ENCODE measurements at places on chromosomes 3 and 15.

DNA sequence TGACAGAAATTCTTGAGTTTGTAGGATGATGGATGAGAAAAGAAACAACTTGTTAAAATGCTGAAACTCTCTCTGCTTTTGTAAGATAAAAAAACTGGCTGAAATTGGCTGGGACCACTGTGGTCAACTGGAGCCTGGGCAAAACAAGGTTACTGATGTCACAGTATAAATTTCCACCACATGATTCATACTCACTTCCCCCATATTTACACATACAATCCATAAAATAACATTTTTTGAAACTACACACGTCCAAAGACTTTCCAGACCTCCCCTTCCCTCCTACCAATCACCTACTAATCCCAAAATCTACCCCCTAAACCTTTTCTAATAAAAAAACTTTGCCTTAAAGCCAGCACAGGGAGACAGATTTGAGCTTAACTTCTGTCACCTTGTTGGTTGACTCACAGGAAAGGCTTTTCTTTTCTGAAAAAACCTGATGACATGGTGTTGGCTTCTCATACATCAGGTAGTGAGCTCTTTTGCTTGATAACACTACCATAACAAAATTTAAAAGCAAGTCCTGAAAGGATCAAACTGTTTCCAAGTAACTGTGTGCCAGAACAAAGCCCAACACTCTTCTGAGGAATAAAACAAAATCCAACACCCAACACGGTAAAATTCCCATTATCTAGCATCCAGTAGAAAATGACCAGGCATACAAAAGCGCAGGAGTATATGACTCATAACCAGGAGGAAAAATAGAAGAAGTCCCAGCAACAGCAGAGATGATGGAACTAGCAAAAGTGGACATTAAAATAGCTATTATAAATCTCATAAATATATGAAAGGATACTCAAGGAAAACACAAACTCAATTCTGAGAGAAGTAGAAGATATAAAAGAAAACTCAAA lies 87.3 kb upstream of the SNRK start:
- H3K36me3 ChIP-seq, result no peaks in the 10 kb centered on the region
- no peak for DNase-seq
- no peaks in the 10 kb centered on the region for H3K27me3 ChIP-seq

- H3K27me3 ChIP-seq, result no peaks in the 10 kb centered on the region
- H3K27ac ChIP-seq, result no peak overlapping the region
- no peaks in the 10 kb centered on the region for H3K36me3 ChIP-seq
- DNase-seq, result no peak
Measured at GRCh38 chr3:109888026-109888425, 550.7 kb upstream of the DPPA4 start.

DNA sequence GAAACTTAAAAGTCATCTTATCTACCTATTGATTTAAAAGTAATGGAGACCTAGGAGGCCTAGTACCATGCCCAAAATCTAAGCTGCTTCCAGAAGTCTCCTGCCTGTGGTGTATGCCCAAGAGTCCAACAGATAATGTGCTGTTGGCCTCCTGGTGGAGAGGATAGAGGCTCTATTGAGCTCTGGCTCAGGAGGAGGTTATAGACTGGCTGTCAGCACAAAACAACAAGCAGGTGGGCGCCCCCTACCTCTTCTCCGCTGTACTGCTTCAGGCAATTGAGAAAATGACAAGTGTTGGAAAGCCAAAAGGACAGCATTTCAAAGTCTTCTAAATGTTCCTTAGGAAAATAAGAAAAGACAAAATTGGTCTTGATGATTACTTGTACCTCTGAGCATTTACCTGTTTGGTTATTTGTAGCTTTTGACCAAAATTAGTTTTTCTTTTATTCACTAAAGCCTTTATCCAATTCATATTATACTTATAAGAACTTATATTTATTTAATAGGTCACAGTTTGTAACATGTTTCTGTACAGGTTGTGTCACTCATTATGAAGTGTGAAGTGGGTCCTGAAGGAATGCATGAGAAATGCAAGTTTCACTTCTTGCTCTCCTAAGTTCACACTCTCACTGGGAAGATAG lies 17.2 kb upstream of the GNB5 start:
- H3K27ac ChIP-seq, result no peak overlapping the region
- H3K27me3 ChIP-seq, result no peaks in the 10 kb centered on the region
- H3K36me3 ChIP-seq, result no peaks in the 10 kb centered on the region
- H3K4me1 ChIP-seq, result no peaks in the 10 kb centered on the region

- no peak overlapping the region for H3K27ac ChIP-seq
- no peak for DNase-seq
- H3K4me1 ChIP-seq, result no peaks in the 10 kb centered on the region
- peaks cover 2% of the 10 kb centered on the region for H3K27me3 ChIP-seq
- no peak overlapping the region for H3K4me3 ChIP-seq
- H3K36me3 ChIP-seq, result no peaks in the 10 kb centered on the region
Measured at GRCh38 chr15:33182278-33182905, 12.1 kb downstream of the FMN1 start.

DNA sequence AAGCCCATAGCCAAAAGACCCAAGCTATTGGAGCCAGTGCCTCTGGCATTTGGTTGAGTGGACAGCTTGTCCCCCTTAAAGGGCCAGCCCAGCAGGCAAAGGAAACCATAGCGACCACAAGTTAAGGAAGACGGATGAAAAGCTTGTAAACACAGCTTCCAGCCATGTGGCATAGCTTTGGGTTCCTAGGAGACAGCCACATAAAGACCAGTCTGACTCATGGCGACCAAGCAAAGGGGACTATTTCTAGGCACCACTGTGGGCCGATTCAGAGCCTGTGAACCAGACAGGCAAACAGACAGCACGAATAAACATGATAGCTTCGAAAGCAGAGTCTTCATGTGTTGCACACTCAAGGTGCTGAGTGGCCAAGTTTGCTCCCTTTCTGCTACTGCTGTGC lies 30.5 kb upstream of the SRGAP3 start:
- H3K4me3 ChIP-seq, result no peak overlapping the region
- DNase-seq, result no peak
- no peaks in the 10 kb centered on the region for H3K27me3 ChIP-seq

Data from activated CD4-positive, alpha-beta T cell treated with anti-CD3 and anti-CD28 coated beads for 36 hours (primary cell).